ENCODE measurements at places on chromosomes 11 and 22.

- DNase-seq, result no peak
Observed at GRCh38 chr11:73851046-73851764, 25.4 kb downstream of the COA4 start.

- peak; percentile 20 for DNase-seq
Observed at GRCh38 chr11:6611092-6611962, 689 bp downstream of the TAF10 start.

- no peak for DNase-seq
Observed at GRCh38 chr11:112524798-112525197, 264.1 kb upstream of the PLET1 start.

- no peak for DNase-seq
Observed at GRCh38 chr22:34950489-34950888, 115.5 kb upstream of the ISX start.

DNA sequence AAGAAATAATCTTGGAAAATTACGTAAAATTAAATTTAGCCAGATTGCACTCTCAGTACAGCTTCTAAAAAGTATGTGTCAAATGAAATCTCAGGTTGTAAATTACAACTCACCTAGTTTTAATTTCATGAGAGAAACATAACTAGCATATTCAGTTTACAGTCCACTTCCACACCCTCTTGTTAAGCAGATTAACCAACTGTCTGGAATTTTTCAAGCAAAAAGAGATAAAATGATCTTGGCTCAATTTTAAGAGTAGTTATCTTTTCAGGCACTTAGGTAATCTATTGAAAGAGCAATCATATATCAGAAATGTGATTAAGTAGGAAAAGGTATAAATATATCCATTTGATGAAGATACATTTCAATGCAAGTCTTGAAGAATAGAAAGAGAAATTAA is 928.4 kb upstream of the CCDC90B start:
- no peak for DNase-seq

DNA sequence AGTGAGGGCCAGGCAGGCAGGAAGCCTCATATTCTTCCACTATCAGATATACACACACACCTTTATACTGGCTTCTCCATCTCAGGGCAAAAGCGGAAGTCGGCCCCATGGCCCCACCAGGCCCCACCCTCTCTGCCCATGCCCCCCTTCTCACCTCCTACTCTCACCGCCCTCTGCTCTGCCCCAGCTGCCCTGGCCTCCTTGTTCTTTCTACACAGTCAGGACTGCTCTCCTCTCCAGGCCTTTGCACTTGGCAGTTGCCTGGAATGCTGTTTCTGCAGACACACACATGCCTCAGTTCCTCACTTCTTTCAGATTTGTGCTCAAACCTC is 25.3 kb downstream of the OTOG start:
- DNase-seq, result no peak

GRCh38 chr11:129291546-129291945 is 84.1 kb upstream of the BARX2 start:
- DNase-seq, result no peak

DNA sequence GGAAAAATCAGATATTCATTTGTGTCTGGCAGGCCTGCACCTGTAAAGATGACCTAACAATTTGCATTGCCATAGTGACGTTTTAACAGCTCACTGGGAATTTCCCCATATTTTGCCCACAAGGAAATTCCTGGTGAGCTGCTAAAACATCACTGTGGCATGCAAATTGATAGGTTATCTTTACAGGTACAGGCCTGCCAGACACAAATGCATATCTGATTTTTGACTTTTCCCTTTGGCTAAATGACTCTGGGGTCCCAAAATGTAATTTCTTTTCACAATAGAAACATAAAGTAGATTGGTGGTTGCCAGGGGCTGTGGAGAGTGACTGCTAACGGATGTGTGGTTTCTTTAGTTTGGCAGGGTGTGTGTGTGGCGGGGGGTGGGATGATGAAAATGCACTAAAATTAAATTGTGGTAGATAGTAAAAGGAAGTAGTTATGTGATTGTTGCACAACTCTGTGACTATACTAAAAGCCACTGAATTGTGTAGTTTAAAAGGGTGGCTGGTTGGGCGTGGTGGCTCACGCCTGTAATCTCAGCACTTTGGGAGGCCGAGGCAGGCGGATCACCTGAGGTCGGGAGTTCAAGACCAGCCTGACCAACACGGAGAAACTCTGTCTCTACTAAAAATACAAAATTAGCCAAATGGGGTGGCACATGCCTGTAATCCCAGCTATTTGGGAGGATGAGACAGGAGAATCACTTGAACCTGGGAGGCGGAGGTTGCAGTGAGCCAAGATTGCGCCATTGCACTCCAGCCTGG is 18.5 kb upstream of the FEZ1 start:
- DNase-seq, result peak; percentile 15

- no peak for DNase-seq
Observed at GRCh38 chr11:86230921-86231434, 13.6 kb upstream of the EED start.

GRCh38 chr11:133238495-133238894 is 293.8 kb downstream of the OPCML start:
- DNase-seq, result no peak

- DNase-seq, result peak; percentile 19
Observed at GRCh38 chr11:96062134-96062533, 138.2 kb upstream of the MTMR2 start.

DNA sequence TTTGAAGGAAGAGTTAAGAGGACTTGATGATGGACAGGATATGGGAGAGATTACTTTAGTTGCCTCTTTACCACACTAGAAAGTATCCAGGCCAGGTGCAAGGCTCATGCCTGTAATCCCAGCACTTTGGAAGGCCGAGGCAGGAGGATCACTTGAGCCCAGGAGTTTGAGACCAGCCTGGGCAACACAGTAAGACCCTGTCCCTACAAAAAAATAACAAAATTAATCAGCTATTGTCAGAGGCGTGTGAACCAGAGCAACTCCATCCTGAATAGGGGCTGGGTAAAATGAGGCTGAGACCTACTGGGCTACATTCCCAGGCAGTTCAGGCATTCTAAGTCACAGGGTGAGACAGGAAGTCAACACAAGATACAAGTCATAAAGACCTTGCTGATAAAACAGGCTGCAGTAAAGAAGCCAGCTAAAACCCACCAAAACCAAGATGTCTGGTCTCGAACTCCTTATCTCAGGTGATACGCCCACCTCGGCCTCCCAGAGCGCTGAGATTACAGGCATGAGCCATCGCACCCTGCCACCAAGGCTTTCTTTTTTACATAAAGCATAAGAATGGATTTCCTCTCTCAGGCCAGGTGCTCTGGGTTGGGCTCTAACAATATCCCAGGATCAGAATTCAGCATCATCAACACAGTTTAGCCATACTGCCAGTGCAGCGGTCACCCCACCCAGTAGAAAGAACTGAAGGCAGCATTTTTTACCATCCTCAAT is 17.8 kb downstream of the PI4KA start:
- no peak for DNase-seq

DNA sequence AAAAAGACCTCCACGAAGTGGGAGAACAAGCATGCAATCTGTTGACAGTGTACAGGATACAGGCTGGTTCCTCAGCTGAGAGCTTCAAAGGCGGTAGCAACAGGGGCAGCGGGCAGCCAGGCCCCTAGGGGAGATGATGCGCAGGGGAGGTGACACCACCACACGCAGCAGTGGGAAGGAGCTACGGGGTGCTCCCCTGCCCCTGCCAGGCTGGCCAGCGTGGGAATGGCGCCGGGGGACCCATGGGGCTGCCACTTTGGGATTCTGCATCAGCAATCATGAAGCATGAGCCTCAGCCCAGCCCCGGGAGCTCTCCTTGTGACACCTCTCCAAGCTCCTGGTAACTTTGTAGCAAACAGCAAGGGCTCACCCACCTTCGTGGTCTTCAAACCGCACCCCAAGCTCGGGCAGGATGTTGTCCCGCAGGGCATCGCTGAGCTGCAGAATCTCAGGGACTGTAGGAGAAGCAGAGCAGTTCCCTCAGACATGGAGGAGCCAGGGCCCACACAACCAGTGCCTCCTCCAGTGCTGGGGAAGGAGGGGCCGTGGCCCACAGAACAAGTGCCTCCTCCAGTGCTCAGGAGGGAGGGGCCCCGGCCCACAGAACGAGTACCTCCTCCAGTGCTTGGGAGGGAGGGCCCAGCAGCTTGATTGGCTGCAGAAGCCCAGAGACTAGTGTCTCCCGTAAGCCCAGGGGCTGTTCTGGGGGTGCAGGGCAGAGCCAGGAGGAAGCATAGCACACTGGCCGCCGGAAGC is 14.6 kb upstream of the NAP1L4 start:
- DNase-seq, result no peak

- DNase-seq, result no peak
Observed at GRCh38 chr11:16373768-16374167, 17.4 kb upstream of the SOX6 start.

DNA sequence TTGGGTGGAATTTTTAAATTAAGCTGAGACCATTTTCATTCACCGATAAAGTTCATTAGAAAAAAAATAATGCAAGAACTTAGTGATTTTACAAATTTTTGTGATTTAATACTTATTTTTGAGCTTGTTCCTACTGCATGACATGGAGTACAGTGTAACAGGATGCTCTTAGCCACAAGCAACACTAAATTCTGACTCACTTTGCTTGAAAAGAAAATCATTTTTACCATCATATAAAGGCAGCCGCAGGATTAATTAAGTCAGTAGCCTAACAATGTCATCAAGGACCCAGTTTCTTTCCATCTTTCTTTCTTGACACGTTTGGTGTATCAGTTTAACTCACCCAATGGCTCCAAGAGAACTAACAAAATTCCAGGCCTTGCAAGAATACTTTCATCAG is 540.3 kb upstream of the LUZP2 start:
- no peak for DNase-seq

- no peak for DNase-seq
Observed at GRCh38 chr11:131462622-131463021, 92.2 kb downstream of the NTM start.

- DNase-seq, result no peak
Observed at GRCh38 chr22:34475886-34476285, 555.6 kb upstream of the LARGE1 start.

DNA sequence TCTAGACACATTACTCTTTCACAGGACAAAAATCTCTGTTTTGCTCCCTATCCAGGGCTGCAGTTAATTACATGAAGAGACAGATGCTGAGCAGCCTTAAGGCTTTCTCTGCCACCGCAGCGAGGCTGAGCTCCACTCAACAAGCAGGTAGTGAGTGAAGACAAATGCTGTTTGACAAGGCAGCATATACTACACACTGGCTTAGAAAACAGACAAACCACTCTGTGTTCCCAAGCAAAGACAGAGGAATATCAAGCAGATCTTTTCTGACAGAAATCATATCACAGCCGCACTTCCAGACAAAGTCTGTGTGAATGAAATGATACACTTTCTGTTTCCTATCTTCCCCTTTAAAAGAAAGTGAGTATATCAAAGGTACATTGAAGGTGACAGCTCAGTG is 368.1 kb downstream of the DCDC1 start:
- no peak for DNase-seq

DNA sequence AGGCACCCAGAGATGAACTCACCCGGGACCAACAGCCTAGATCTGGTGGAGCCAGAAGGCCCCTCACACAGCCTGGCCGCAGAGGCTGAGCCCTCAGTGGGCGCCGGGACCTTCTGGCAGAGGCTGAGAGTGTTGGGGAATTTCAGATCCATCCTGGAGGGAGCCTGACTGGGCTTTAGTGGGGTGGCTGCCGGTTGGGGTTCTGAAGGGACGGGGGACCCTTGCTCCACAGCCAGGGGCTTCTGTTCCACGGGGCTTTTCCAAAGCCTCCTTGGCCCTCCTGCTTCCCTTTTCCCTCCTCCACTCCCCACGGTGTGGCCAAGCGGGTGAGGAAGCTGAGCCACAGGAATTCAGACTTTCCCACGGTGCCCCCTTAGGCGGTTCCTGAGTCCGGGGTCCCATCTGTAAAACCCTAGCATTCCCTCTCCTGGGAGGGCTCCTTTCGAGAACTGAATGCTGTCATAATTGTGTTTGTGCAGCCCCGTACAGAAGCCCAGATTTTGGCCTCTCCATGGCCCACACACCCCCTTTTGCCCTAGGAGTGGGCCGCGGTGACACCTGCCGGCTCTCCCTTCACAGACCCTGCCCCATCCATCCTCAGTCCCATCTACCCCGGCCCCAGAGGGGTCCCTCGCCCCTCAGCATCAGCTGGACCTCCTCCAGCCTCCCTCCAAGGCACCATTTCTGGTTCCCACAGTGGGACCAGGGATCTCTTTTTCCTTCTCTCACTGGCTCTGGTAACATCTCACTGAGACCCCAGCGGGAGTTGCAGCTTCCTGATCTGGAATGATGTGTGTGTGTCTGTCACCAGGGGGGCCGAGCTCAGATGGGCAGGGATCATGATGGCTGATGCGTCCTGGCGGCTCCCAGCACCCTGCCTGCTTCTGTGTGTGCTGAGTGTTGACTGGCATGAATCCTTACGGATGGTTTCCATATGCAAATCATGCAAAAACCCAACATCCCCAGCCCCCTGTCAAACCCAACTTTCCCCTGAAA is 1048.4 kb downstream of the TBC1D22A start:
- DNase-seq, result no peak

DNA sequence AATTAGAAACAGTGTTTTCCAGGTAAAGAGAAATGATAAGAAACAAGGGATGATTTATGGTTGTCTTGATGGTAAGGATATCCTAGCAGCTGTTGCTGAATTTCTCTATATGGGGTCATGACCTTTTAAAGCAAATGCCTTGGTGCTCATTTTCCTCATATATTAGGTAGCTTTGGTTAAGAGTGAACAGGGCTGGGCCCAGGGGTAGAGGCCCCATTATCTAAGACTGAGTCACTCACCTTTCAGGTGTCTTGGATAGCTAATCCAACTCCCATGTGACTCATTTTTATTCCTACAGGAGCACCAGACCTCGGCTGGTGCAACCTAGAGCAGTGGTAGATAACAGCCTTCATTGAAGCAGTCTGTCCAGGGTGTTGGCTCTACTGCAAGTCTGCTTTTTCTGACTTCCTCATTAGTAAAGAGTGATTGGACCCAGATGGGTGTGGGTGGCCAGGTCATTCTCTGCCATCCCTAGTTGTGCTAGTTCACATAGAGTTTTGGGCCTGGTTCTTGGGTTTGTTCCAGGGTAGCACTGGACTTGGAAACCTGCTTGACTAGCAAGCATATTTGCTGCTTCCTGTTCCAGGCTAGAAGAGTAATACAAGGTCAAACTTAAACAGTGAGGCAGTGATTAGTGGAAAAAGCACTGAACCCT is 37.4 kb downstream of the CTNND1 start:
- peak; percentile 87 for DNase-seq

- DNase-seq, result no peak
Observed at GRCh38 chr22:30250039-30250565, 3.5 kb upstream of the LIF start.

GRCh38 chr11:120929664-120930154 is 94.2 kb upstream of the TBCEL start:
- DNase-seq, result peak; percentile 38

DNA sequence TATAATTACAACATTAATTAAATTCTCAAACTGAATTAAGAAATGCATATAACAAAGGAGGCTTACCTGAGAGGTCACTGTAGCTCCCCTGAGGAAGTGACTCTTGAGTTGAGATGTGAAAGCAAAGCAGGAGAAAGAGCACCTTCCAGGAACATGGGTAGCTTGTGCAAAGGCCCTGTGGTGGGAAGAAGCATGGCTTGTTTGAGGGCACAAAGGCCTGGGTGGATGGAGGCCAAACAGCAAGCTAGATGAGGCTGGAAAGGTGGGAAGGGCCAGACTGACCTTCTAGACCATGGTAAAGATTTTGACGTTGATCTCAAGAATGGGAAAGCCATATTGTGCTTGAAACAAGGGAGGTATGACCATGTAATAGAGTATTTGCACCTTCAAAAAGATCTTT is 155.1 kb downstream of the PKNOX2 start:
- no peak for DNase-seq
